NCI-H1694 treated with DMSO at 0.1 percent for 48 hours (cell line): ENCODE measurements at places on chromosomes 7 and 10.

- DNase-seq, result no peak
These were observed 19.4 kb downstream of the PON3 start for GRCh38 chr7:95376632-95377400.

DNA sequence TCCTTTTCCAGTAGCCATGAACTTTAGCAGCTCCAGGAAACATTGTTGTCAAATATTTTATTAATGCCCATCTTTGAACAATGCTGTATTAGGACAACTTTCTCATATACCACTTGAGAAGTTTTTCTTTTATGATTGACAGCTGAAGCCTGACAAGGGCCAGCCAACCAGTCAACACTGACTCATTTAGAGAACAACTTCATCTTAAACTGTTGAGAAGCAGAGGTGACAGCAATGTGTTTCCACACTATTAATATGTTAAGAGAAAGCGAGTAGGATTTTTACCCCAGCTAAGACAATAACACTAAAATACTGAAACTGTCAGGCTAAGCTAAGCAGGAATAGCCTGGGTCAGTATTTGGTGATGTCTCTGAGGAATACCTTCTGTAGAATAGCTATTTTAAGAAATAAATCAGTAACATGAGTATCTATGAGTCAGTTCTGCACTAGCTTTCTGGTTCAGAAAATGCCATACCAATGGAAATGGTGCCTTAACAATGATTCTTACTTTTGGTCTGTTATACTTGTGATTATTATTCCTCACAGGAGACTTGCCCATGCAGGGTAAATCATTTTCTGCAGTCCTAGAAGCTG lies 168.8 kb upstream of the POT1 start:
- no peak for DNase-seq

GRCh38 chr10:44863344-44864047 lies 47.6 kb upstream of the TMEM72 start:
- no peak for DNase-seq

- no peak for DNase-seq
These were observed 96.9 kb downstream of the HIPK2 start for GRCh38 chr7:139680676-139681462.

GRCh38 chr10:99522470-99523250 lies 10.1 kb upstream of the NKX2-3 start:
- no peak for DNase-seq

DNA sequence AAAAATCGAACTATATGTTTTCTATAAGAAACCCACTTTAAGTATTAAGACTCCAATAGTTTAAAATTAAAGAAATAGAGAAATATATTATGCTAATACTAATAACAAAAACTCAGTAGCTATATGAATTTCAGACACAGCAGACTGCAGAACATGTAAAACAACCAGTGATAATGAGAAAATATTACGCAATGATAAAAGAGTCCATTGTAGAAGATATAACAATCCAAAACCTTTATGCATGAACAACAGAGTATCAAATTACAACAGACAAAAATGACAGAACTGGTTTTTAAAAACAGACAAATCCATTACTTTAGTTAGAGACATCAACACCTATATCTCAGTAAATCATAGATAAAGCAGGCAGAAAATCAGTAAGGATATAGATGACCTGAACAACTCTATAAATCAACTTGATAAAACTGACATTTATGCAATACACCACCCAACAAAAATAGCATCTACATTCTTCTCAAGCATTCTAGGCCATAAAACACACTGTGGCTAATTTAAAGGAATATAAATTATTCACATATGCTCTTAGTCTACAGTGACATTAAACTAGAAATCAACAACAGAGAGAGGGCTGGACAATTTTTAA lies 669.5 kb upstream of the GHITM start:
- DNase-seq, result no peak

GRCh38 chr7:39054731-39055130 lies 77.0 kb downstream of the POU6F2 start:
- no peak for DNase-seq

DNA sequence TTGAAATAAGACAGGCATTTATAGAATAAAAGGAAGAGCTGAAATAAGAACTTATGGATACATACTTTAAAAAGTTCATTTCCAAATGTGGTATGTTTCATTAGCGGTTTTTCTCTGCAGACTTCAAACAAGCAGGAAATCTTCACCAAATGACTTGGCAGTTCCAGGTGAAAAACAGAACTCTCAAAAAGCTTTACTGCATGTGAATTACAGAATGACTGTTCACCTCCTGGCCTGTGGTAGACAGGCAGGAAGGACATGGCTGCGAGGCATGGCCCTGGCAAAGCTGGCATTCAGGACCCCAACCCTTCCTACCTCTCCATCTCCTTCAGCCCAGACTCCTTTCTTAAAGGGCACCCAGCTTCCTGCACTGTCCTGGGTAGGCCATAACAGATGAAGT lies 21.2 kb upstream of the ENO4 start:
- no peak for DNase-seq

GRCh38 chr7:108451296-108451848 lies 4.9 kb downstream of the NRCAM start:
- DNase-seq, result no peak

GRCh38 chr7:11633310-11633709 lies 198.7 kb downstream of the THSD7A start:
- no peak for DNase-seq
